ENCODE measurements at places on chromosomes 12 and 14.

- no peak for DNase-seq
Observed at GRCh38 chr14:22544881-22545420, 44.1 kb downstream of the DAD1 start.

- no peak for DNase-seq
Observed at GRCh38 chr12:77357655-77358054, 292.3 kb upstream of the E2F7 start.

- DNase-seq: no peak
Observed at GRCh38 chr12:71071536-71072097, 86.2 kb downstream of the TSPAN8 start.

- DNase-seq: no peak
Observed at GRCh38 chr14:65637780-65638179, 225.2 kb downstream of the FUT8 start.

DNA sequence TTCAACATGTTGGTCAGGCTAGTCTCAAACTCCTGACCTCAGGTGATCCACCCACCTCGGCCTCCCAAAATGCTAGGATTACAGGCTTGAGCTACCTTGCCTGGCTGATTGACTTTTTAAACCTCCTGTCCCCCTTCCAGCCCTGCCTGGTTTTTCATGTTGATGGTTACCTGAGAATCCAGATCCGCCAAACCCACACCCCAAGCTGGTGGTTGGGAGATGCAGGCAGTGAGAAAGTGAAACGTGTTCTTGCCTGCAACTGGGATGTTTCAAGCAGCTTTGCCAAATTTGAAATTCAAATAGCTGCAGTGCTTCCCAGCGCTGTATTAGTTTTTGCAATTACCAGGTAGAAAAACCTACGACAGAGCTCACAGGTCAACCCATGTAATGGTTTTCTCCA, 238.3 kb upstream of the PWP1 start:
- DNase-seq: no peak

- no peak for DNase-seq
Observed at GRCh38 chr12:31702047-31702446, 26.8 kb downstream of the AMN1 start.

DNA sequence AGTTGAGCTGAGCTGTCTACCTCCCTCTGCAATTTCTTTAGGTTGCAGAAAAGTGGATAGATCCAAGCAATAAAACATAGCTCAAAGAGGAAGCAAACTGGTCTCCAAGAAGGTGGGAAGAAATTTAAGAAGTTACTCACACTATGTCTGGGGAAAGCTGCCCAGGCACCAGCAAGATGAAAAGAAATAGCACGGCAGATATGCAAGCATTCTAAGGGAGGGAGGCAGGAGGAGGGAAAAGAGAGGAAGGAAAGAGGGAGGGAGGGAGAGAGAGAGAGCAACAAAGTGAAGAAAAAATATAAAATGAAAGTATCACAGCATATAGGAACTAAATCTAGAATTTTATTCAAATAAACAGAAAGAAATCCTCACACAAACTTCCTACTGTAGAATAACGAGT, 240.7 kb downstream of the APAF1 start:
- no peak for DNase-seq

DNA sequence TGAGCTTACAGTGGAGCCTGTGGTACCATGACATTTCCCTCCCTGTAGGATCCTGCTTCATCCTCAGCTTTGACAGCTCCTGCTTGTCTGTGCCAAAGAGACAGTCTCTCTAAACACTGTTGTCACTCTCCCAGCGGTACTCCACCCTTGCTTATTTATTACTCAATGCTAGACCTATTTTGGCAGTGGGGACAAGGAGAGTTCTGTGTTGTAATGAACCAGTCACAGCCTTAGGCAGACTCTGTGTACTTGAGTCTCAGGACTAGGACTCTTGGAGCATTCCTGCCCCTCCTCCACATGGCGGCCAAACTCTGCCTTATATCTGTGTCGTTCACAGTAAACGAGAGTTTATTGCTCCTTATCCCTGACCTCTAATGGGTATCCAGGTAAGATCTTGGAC, 70.9 kb downstream of the PIK3C2G start:
- no peak for DNase-seq

DNA sequence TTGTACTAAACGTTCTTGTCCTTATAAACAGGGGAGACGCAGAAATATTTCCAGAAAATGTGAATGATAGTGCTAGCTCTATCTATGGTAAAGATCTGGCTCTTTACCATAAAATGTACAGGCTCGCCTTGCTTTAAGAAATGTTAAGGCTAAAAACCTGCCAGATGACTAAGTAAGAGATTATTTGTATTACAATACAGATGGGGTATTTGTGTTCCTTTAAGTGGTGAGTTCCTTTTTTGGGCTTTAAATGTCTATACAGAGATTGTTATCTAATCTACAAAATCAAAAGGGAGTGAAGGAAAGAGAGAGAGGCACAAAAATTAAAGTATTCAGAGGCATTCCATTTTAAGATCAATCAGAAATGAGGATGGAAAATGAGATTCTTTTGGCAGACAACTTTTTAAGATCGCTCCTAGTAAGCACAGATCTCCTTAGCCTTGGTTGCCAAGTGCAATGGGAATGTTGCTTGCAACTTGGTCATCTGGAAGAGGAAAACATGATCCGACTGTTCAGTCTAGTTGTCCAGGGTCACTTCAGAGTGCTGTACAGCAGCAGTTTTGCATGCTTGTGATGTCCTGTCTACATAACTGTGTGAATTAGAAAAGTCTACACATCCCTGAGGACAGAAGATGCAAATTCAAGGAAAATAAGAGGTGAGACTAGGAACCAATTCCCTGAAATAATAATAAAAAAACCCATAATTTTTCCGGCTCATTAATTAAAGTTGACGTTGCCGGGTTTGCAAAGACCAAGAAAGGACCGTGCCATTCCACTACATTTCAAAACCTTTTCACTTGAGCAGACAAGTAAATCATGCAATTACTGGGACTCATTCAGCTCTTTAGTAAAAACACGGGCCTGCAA, 380.8 kb downstream of the EGLN3 start:
- no peak for DNase-seq

GRCh38 chr12:27014859-27015729, 910 bp upstream of the TM7SF3 start:
- no peak for DNase-seq

- DNase-seq: no peak
Observed at GRCh38 chr12:5403411-5403810, 28.5 kb upstream of the NTF3 start.

DNA sequence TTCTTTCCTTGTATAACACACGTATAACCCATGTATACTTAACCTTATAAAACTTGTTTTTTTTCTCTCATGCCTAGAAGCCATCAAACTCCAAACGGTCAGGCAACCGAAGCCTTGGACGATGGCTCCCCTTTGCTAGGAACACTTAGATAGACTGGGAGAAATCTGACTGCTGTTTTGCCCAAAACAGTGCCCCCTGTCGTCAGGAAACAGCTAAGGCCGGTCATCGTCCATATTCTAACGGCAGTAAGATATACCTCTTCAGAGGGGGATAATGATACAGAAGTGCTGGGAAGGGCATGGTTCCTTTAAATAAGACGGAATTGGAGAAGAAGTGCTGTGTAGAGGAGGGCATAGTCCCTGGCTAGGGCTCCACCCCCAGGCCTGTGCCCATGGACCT, 130.5 kb downstream of the SLC41A2 start:
- DNase-seq: no peak

DNA sequence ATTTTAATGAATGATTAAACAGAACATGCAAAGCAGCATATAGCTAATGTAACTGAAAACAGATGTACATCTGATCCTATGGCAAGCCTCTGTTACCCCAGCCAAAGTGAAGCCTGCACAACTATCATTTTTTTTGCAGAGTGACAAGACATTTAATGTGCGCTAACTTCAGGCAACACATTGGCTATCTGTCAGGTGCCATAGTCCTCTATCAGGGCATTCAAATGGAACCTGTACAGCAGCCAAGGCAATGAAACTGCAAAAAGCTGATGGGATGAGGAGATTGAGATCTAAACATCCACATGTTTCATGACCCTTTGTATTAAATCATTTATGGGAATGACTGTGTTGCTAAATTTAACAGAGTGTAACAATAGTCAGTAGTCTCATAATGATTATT, 1088.5 kb upstream of the TMEM132C start:
- no peak for DNase-seq

DNA sequence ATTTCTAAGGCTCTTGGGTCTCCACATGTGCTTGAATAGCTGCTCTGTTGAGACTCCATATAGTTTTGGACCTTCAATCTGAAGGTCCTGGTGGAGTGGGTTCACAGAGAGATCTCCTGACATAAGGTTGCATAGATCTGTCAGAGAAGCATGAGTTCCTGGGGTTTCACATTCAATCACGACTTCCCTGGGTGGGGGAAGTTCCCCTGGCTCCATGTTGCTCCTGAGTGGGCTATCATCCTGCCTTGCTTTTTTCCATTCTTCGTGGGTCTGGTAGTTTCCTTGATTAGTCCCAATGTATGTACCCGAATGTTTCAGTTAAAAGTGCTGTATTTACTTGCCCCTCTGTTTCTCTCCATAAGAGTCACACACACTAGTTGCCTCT, 181.8 kb downstream of the RASSF9 start:
- DNase-seq: no peak

- no peak for DNase-seq
Observed at GRCh38 chr14:68160779-68161546, 341.4 kb downstream of the RAD51B start.

GRCh38 chr14:54738009-54738408, 164.6 kb downstream of the GCH1 start:
- peak; percentile 40 for DNase-seq

- DNase-seq: no peak
Observed at GRCh38 chr14:81946375-81946774, 412.7 kb upstream of the SEL1L start.

GRCh38 chr14:70881549-70882177, 25.6 kb upstream of the PCNX1 start:
- DNase-seq: no peak

- no peak for DNase-seq
Observed at GRCh38 chr14:93480867-93481266, 50.1 kb downstream of the UNC79 start.

DNA sequence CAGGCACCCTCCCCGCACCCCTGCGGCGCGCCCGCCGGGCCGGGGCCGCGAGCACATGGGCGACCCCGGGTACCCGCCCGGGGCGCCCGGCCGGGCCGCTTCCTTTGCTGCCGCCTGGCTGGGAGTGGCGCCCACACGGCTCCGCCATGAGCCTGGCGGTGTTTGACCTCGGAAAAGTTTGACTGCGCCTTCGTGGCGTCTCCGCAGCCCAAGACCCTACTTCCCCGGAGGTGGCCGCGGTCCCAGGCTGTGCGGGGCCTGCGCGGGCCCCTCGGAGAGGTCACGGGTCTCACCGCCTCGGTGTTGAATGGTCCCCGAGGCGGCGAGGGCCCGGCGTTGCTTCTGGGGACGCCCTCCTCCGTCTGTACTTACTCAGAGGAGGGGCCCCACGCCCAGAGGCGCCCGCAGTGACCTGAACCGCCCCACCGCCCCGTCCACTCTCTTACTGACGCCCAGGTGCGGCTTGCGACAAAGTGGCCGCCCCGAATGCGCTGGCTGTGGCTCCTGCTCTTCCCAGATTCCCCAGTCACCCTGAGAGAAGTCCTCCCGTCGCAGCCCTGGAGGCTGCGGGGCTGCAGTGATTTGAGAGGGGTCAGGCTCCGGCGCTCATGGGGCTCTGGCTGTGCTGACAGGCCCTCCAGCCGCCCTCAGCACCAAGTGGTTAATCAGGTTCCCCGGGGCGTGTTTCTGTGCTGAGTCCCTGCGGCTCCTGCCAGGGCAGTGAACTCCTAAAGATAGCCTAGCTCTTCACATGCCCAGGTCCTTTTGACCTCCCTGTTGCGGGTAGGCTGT, 5.8 kb downstream of the KMT5A start:
- DNase-seq: no peak

- DNase-seq: no peak
Observed at GRCh38 chr12:24415934-24416333, 466.5 kb upstream of the SOX5 start.

DNA sequence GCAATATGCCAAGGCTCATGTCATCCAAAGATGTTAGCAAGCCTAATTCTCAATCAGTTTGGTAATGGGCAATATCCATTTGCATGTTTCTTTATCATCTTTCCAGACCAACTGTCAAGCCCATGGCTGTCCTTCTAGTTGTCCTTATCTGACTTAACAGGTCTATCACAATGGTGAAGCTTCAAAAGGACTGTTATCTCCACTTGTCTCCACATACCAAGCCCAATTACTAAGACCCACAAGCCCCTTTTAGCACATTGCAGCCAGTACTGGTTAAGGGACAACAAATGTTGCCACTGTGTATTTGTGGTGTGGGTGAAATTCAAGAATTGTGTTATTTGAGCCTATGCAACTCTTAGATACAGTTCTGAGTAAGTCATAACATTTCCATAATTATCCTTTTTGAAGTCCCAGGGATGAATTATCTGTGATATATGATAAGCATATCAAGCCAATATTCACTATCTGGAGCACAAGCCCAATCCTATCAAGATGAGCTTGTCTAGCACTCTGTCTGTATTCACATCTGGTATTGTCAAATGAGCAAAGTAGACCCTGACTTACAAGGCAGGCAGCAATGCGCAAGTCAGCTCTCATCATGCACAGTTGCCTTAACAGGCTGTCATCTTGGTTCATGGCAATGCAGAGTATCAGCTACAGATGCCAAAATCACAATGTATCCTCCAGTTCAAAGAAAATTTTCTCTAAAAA, 19.3 kb upstream of the ST8SIA1 start:
- DNase-seq: no peak

- no peak for DNase-seq
Observed at GRCh38 chr14:78245238-78245637, 75.1 kb downstream of the NRXN3 start.

- no peak for DNase-seq
Observed at GRCh38 chr14:76827696-76828296, 1.6 kb downstream of the LRRC74A start.

DNA sequence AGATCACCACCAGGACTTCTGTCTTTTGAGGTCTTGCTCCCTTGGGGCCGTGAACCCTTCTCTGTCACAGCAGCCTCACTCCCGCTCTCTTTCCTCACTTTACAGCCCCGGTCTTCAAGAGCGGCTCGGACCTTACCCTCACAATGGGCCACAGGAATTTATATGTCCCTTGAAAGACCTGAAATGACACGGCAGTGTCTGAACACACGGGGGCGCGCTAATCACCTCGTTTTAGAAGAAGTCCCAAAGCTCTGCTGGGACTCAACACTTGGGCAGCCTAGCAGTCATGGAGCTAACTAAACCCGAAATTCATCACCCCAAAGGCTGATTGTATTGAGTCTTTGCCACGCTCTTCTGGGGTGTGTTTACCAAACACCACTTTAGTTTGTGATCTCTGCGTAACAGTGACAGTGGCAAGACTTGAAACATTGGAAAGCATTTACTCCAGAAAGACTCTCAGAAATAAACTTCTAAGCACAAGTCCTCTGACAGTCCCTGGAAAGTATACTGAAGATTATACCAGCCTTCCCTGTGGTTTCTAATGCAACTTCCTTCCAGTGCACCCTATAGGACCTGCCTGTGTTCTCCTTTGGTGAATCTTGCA, 29.0 kb downstream of the SERPINA11 start:
- peak; percentile 41 for DNase-seq

- DNase-seq: no peak
Observed at GRCh38 chr14:65226824-65227604, 124.7 kb upstream of the MAX start.

All from keratinocyte (primary cell).